Gastroesophageal sphincter (tissue), 4 donors: ENCODE measurements at places on chromosomes 1 and 21. TPM values are rescaled to one million over a fixed set of nuclear protein-coding genes. Genes with fewer than 3 reads are reported as not detected.

KLHDC8A gene
- 0.40 TPM for total RNA-seq

TDRD10 gene
- total RNA-seq, result 1.4 TPM

ZMPSTE24 gene
- 55.3 TPM for total RNA-seq

NMNAT2 gene
- total RNA-seq, result 2.0 TPM

OR2L5 gene
- not detected for total RNA-seq

ARHGEF10L gene
- total RNA-seq, result 76.5 TPM

RPTN gene
- total RNA-seq, result not detected

MSH4 gene
- total RNA-seq, result 0.67 TPM

OR2L13 gene
- not detected for total RNA-seq

DNA sequence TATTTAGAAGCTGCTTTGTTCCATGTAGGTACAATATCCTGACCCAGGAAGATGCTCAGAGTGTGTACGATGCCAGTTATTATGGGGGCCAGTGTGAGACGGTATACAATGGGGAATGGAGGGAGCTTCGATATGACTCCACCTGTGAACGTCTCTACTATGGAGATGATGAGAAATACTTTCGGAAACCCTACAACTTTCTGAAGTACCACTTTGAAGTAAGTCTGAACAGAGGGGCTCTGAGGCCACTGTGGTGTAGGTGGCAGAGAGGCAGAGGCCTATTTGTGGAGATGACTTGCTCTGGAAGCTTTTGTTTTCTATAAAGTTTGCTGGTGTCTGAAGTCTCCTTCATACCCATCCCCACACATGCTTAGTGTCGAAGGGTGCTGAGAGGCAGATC is 26.8 kb downstream of the C8A start:
- no peak overlapping the region for H3K27ac ChIP-seq
- H3K36me3 ChIP-seq, result no peaks in the 10 kb centered on the region
- no peaks in the 10 kb centered on the region for H3K4me1 ChIP-seq
- no peak for ATAC-seq

GRCh38 chr1:246445503-246445902 is 61.6 kb downstream of the SMYD3 start:
- no peaks in the 10 kb centered on the region for H3K27me3 ChIP-seq
- no peak overlapping the region for H3K27ac ChIP-seq
- ATAC-seq, result no peak
- H3K36me3 ChIP-seq, result no peaks in the 10 kb centered on the region
- H3K4me1 ChIP-seq, result no peaks in the 10 kb centered on the region

- no peak overlapping the region for H3K27ac ChIP-seq
- H3K4me1 ChIP-seq, result no peaks in the 10 kb centered on the region
- no peaks in the 10 kb centered on the region for H3K36me3 ChIP-seq
- no peak for ATAC-seq
Observed at GRCh38 chr21:14645702-14646101, 99.6 kb upstream of the SAMSN1 start.

DNA sequence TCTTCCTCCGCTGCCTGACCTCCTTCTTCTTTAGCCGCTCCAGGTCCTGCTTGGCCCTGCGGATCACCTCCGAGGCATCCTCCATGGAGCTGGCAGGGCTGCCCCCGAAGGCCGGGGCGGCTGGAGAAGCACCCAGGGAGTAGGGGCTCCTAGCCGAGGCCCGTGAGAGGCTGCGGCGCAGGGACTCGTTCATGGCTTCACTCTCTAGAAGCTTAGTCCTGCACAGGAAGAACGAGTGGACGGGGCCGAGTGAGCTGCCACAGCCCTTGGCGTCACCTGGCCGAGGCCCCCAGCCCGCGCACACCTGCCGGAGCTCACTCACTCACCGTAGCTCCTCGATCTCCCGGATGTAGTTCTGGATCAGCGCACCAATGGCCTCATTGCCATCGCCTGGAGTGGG is 23.1 kb downstream of the KIF21B start:
- H3K27me3 ChIP-seq, result no peaks in the 10 kb centered on the region
- H3K27ac ChIP-seq, result no peak overlapping the region
- H3K36me3 ChIP-seq, result no peaks in the 10 kb centered on the region
- no peaks in the 10 kb centered on the region for H3K4me1 ChIP-seq
- no peak overlapping the region for H3K4me3 ChIP-seq

- ATAC-seq, result no peak
- H3K27ac ChIP-seq, result no peak overlapping the region
- H3K4me3 ChIP-seq, result no peak overlapping the region
- H3K27me3 ChIP-seq, result no peaks in the 10 kb centered on the region
- no peaks in the 10 kb centered on the region for H3K4me1 ChIP-seq
Observed at GRCh38 chr1:210586771-210587170, 258.1 kb downstream of the HHAT start.

GRCh38 chr1:66464802-66465201 is 69.2 kb upstream of the SGIP1 start:
- no peaks in the 10 kb centered on the region for H3K36me3 ChIP-seq
- H3K27ac ChIP-seq, result no peak overlapping the region
- H3K4me3 ChIP-seq, result no peak overlapping the region
- no peaks in the 10 kb centered on the region for H3K4me1 ChIP-seq
- ATAC-seq, result no peak
- no peaks in the 10 kb centered on the region for H3K27me3 ChIP-seq

- no peak for ATAC-seq
- H3K36me3 ChIP-seq, result no peaks in the 10 kb centered on the region
- H3K4me1 ChIP-seq, result no peaks in the 10 kb centered on the region
- no peak overlapping the region for H3K27ac ChIP-seq
- no peak overlapping the region for H3K4me3 ChIP-seq
Observed at GRCh38 chr1:208525417-208525816, 281.2 kb upstream of the PLXNA2 start.

DNA sequence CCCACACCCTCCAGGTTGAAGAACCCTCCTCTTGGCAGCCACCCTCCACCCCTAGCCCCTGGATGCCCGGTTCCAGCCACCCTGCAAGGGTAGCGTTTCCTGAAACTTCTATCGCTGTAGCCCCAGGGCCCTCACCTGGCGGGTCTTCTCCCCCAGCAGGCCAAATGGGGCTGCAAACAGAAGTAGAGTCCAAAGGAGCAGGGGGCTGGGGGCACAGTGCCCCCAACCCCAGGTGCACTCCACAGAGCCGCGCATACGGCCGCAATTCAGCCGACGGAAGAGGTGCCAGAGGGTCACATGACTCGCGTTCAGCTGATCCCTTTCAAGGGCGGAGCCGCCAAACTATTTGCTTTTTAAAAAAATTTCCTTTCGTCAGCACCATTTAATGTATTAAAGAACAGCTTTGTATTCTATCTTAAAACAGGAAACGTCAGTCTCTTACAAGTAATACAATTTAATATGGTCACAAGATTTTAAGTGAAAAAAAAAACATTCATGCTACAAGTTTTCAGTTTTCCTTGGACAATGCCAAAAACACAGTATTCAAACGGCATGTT is at the start of gene GLMP:
GLMP (minus strand) TSS at position 289 of the 557 bp plus-strand sequence; CDS start at position 255, 34 bp downstream.
- H3K27ac ChIP-seq, result peak within 1 kb of the TSS; percentile 80
- H3K36me3 ChIP-seq, result peaks cover 14% of the 10 kb centered on the region
- H3K4me1 ChIP-seq, result peaks cover 9% of the 10 kb centered on the region
- no peaks in the 10 kb centered on the region for H3K27me3 ChIP-seq
- peak; percentile 41 for ATAC-seq

DNA sequence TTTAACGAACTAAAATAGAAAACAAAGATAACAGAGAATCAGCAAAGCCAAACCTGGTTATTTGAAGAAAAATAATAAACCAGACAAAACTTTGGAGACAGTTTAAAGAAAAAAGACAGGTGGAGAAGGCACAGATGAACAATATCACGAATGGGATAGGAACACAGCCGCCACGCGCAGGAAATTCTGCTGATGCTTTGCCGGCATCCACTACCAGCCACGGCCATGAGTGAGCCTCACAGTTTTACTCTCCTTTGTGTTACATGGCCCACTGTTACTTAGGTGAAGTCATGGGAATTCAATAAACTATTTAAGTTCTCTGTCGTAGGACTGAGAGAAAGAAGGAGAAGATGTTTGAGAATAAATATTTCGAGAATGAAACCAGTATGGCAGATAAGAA is 503.4 kb downstream of the TTLL7 start:
- no peaks in the 10 kb centered on the region for H3K27me3 ChIP-seq
- H3K4me1 ChIP-seq, result no peaks in the 10 kb centered on the region
- H3K4me3 ChIP-seq, result no peak overlapping the region
- no peaks in the 10 kb centered on the region for H3K36me3 ChIP-seq
- ATAC-seq, result no peak

- no peak overlapping the region for H3K4me3 ChIP-seq
- ATAC-seq, result no peak
Observed at GRCh38 chr21:42861311-42861847, 18.0 kb downstream of the WDR4 start.

GRCh38 chr1:186420923-186421322 is 40.0 kb downstream of the PDC start:
- no peaks in the 10 kb centered on the region for H3K27me3 ChIP-seq
- no peaks in the 10 kb centered on the region for H3K4me1 ChIP-seq
- no peak overlapping the region for H3K27ac ChIP-seq
- peaks cover 42% of the 10 kb centered on the region for H3K36me3 ChIP-seq
- no peak for ATAC-seq
- H3K4me3 ChIP-seq, result no peak overlapping the region

DNA sequence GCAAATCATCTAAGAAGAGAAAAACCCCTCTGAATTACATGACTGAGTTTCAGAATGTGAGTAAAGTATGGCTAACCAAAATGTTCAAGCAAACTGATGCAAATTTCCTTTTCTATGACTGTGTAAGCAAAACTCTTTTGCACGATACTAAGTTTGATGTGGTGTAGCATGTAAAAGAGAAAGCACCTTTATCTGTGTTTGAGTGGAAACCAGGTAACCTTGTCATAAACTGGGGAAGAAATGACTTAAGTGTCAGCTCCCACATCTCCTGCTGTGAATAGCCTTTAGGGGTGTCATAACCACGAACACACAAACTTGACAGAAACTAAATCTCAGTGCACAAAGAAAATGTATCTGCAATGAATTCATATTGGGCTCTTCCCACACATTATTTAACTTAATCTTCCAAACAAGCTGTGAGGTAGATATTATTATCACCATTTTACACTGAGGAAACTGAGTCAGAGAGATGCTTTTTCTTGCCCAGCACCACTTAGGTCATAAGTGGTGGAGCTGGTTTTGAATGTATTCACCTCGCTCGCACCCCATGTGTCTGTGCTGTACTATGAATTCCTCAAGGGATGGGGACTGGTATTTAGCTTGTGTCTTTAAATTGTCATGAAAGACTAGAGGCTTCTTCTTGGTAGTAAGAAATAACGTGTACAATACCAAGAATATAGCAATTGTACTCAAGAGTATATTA is 32.9 kb upstream of the IL12RB2 start:
- H3K36me3 ChIP-seq, result no peaks in the 10 kb centered on the region
- no peak overlapping the region for H3K4me3 ChIP-seq
- no peak for ATAC-seq
- H3K27ac ChIP-seq, result no peak overlapping the region
- H3K4me1 ChIP-seq, result no peaks in the 10 kb centered on the region
- no peaks in the 10 kb centered on the region for H3K27me3 ChIP-seq

- ATAC-seq, result no peak
- H3K4me3 ChIP-seq, result no peak overlapping the region
- H3K36me3 ChIP-seq, result peaks cover 30% of the 10 kb centered on the region
- no peaks in the 10 kb centered on the region for H3K27me3 ChIP-seq
- no peaks in the 10 kb centered on the region for H3K4me1 ChIP-seq
Observed at GRCh38 chr1:186424539-186424938, 36.4 kb downstream of the PDC start.

DNA sequence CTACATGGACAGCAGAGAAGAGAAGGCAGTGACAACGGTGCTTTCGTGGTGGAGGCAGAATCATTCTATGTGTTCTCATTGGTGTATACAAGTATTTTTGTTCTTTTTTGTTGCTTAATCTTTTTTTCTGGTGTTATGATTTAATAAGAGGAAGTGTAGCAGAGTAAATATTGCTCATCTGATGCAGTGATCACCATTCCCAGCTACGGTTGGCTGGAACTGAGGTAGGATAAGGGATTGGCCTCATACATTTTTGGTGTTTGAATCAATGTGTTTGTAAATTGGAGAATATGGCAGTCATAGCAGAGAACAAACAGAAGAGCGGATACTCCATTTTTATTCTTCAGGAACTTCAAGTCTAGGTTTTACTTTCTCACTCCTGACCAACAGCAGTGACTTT is 76.6 kb downstream of the UBE2U start:
- no peaks in the 10 kb centered on the region for H3K27me3 ChIP-seq
- H3K27ac ChIP-seq, result no peak overlapping the region
- H3K4me3 ChIP-seq, result no peak overlapping the region
- ATAC-seq, result no peak
- H3K36me3 ChIP-seq, result no peaks in the 10 kb centered on the region
- no peaks in the 10 kb centered on the region for H3K4me1 ChIP-seq

- H3K36me3 ChIP-seq, result peaks cover 97% of the 10 kb centered on the region
- no peak overlapping the region for H3K4me3 ChIP-seq
- no peaks in the 10 kb centered on the region for H3K4me1 ChIP-seq
Observed at GRCh38 chr21:33619726-33620125, 21.8 kb downstream of the CRYZL1 start.

GRCh38 chr1:233946724-233947123 is 42.2 kb downstream of the SLC35F3 start:
- H3K36me3 ChIP-seq, result no peaks in the 10 kb centered on the region
- H3K4me1 ChIP-seq, result no peaks in the 10 kb centered on the region
- ATAC-seq, result no peak
- H3K27me3 ChIP-seq, result no peaks in the 10 kb centered on the region
- no peak overlapping the region for H3K27ac ChIP-seq
- no peak overlapping the region for H3K4me3 ChIP-seq

DNA sequence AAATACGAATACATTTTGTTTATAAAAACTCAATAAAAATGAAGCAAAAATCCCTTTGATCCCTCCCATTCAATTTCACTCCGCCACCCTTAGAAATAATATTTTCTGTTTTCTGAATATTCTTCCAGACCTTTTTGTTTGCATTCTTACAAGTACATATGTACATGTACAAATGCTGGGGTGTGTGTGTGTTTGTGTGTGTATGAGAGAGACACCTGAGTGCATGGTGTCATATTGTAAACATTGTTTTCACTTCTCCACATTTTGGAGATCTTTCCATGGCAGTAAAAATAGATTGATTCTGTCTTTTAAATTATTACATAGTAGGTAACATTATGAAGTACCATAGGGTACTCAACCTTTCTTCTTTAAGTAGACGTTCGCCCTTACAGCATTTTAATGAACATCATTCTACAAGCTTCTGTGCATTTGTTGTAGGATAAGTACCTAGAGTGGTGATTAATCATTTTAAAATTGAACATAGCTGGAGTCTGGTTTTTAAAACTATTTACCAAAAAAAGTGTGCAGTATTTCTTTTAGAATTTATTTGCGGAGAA is 1.3 kb upstream of the MPC2 start:
- peaks cover 60% of the 10 kb centered on the region for H3K4me1 ChIP-seq
- H3K27ac ChIP-seq, result peak overlapping the region; percentile 96
- H3K4me3 ChIP-seq, result peak overlapping the region; percentile 100
- no peaks in the 10 kb centered on the region for H3K27me3 ChIP-seq

DNA sequence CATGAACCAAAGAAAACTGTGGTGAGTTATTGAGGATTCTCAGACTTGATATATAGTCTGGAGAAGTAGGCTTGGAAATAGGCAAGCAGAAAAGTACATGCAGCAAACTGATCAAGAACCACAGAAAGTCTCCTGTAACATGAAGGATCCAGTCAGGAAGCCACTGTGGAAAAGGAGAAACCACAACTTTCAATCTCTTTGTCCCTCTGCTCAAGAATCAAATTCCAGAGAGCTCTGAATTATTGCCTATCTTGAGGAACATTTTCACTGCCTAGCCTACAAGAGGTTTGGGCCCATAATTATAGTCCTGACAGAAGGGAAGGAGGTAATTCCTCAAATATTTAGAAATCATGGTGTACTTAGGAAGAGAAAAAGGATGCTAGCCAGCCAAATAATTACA is 43.0 kb upstream of the ADAMTS1 start:
- no peak overlapping the region for H3K27ac ChIP-seq
- ATAC-seq, result no peak
- no peaks in the 10 kb centered on the region for H3K36me3 ChIP-seq
- H3K4me1 ChIP-seq, result no peaks in the 10 kb centered on the region
- no peak overlapping the region for H3K4me3 ChIP-seq
